ENCODE measurements at places on chromosomes 2 and 18.

DNA sequence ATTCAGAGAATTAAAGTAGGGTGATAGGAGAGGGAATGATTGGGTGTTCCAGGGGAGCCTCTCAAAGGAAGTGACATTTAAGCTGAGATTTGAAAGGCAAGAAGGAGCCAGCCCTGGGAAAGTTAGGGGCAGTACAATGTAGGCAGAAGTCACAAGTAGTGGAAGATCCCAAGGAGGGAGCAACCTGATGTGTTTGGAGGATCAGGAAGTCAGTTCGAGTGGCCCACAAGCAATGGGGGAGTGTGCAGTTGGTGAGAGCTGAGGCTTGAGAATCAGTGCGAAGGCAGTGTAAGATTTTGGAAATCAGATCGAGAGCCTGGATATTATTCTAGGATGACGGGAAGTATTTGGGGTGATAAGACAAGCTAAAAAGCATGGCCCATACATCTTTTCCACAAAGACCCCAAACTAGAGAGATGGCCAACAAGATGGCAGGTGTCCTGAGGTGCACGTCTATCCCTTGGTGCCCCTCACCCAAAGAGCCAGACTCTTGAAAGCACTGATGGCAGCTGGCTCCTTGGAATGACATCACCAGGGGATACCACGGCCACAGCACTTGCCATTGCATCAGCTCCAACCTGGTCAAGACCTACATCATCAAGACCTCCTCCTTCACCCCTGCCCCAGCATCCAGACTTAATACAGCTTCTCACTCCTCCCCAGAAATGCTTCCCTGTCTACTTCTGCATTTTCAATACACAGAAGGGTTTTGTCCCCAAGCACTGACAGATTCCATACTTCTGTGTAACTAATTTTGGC, 127.3 kb downstream of the BCL2 start:
- no peaks in the 10 kb centered on the region for H3K36me3 ChIP-seq
- no peak overlapping the region for H3K27ac ChIP-seq
- H3K4me1 ChIP-seq, result no peaks in the 10 kb centered on the region
- DNase-seq, result no peak

DNA sequence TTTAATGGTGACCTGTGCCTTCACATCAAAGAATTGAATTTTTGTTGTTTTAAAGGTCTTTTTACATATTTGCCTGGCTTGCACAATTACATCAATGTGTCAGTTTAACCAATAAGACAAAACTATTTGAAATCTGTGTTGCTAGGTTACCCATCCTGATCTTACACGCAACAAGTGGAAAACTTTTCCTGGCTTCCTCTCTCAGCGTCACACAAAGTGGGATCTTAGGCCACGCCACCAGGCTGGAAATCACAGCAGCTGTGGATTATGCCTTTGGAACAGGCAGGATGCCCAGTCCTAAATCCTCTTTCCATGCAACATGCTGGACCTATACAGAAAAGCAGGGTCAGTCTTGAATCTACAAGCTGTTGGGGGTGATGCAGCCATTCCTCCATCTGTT, 298.2 kb upstream of the HNRNPA3 start:
- H3K36me3 ChIP-seq, result no peaks in the 10 kb centered on the region
- H3K4me1 ChIP-seq, result no peaks in the 10 kb centered on the region
- H3K27me3 ChIP-seq, result peaks cover 37% of the 10 kb centered on the region
- H3K27ac ChIP-seq, result no peak overlapping the region
- H3K4me3 ChIP-seq, result no peak overlapping the region
- no peak for DNase-seq

DNA sequence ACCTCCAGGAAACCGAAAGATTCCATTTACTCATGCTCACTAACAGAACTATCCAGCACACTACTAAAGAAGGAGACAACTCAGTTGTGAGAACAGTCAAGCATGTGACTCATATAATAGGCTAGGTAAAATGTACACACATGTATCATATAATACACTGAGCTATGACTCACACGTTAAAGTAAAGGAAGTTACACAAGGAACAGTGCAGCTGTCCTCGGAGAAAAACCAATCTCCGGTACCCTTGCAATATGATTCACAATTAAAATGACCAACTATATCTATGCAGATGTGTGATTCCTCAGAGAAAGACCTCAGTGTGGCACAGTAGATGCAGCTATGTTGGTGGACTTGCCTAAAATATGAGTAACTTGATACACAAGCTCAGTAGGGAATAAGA, 76.5 kb downstream of the STRN start:
- H3K27me3 ChIP-seq, result no peaks in the 10 kb centered on the region
- peaks cover 19% of the 10 kb centered on the region for H3K36me3 ChIP-seq
- peak; percentile 92 for DNase-seq
- H3K4me1 ChIP-seq, result peaks cover 6% of the 10 kb centered on the region

DNA sequence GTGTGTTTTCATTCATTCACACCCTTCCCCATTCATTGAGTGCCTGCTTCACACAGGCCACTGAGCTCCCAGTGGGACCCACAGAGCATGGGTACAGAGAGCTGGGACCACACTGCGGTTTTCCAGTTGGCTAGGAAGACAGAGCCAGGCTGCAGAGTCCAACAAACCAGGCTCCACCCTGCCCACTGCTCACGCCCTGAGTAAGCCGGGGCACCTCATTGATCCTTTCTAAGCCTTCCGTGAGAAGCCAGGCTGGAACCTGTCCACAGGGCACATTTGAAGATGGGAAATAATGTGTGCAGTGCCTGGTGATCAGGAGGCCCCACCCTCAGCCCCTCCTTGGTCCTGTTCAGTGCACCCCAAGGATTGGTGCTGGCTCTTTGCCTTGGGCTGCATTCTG, 13.5 kb downstream of the KCNIP3 start:
- H3K4me3 ChIP-seq, result no peak overlapping the region
- H3K27me3 ChIP-seq, result no peaks in the 10 kb centered on the region
- no peak overlapping the region for H3K27ac ChIP-seq
- H3K36me3 ChIP-seq, result no peaks in the 10 kb centered on the region
- H3K4me1 ChIP-seq, result peaks cover 13% of the 10 kb centered on the region
- DNase-seq, result no peak

- H3K4me1 ChIP-seq, result no peaks in the 10 kb centered on the region
- no peak for DNase-seq
- no peak overlapping the region for H3K4me3 ChIP-seq
- H3K36me3 ChIP-seq, result peaks cover 12% of the 10 kb centered on the region
Observed at GRCh38 chr2:216275890-216276289, 96.4 kb downstream of the MARCHF4 start.

DNA sequence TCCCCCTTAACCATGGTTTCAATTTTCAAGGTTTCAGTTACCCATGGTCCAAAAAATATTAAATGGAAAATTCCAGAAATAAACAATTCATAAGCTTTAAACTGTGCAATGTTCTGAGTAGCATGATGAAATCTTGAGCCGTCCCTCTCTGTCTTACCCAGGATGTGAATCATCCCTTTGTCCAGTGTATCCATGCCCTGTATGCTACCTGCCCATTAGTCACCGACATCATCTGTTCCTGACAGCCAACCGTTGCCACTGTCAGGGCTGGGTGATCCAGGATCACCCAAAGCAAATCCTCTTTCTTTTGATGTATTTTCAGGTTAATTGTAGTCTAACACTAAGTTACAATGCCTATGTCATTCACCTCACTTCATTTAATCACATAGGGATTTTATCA, 15.7 kb upstream of the OLA1 start:
- H3K36me3 ChIP-seq, result no peaks in the 10 kb centered on the region
- peaks cover 7% of the 10 kb centered on the region for H3K4me1 ChIP-seq
- no peaks in the 10 kb centered on the region for H3K27me3 ChIP-seq
- peak overlapping the region; percentile 46 for H3K4me3 ChIP-seq
- peak; percentile 96 for DNase-seq
- H3K27ac ChIP-seq, result peak overlapping the region; percentile 95

GRCh38 chr2:43402452-43402937, 176.1 kb upstream of the ZFP36L2 start:
- H3K27ac ChIP-seq, result no peak overlapping the region
- no peaks in the 10 kb centered on the region for H3K4me1 ChIP-seq
- H3K36me3 ChIP-seq, result peaks cover 5% of the 10 kb centered on the region
- no peaks in the 10 kb centered on the region for H3K27me3 ChIP-seq
- no peak overlapping the region for H3K4me3 ChIP-seq

Data from MCF 10A (cell line).